ENCODE measurements at places on chromosomes 2 and 18.

DNA sequence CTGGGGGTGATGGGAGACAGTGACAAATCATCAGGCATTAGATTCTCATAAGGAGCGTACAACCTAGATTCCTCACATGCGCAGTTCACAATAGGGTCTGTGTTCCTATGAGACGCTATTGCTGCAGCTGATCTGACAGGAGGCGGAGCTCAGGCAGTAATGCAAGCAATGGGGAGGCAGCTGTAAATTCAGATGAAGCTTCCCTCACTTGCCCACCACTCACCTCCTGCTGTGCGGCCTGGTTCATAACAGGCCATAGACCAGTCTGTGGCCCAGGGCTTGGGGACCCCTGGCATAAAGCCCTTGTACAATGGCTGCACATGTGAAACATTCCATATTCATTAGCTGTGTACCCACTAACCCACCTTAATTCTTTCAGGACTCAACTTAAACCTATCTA, 18.0 kb downstream of the NMUR1 start:
- no peak for DNase-seq

GRCh38 chr2:8570637-8571036, 111.2 kb upstream of the ID2 start:
- DNase-seq: no peak

DNA sequence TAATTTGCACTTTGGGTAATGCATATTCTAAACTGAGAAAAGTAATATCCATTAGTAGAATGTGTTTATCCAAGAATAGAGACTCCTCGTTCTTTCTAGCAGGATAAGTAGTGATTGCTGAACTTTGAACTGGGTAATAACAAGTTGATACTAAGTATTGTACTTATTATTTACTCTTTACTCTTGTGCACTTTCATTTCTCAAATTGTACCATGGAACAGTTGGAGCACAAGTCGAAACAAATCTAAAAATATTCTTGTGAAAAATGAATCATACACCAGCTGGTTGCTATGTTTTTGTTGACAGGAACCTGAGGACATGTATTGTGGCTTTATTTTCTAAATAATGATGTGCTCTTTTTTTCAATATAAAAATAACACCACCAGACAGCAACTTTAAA, 111.9 kb downstream of the RGPD3 start:
- DNase-seq: no peak

DNA sequence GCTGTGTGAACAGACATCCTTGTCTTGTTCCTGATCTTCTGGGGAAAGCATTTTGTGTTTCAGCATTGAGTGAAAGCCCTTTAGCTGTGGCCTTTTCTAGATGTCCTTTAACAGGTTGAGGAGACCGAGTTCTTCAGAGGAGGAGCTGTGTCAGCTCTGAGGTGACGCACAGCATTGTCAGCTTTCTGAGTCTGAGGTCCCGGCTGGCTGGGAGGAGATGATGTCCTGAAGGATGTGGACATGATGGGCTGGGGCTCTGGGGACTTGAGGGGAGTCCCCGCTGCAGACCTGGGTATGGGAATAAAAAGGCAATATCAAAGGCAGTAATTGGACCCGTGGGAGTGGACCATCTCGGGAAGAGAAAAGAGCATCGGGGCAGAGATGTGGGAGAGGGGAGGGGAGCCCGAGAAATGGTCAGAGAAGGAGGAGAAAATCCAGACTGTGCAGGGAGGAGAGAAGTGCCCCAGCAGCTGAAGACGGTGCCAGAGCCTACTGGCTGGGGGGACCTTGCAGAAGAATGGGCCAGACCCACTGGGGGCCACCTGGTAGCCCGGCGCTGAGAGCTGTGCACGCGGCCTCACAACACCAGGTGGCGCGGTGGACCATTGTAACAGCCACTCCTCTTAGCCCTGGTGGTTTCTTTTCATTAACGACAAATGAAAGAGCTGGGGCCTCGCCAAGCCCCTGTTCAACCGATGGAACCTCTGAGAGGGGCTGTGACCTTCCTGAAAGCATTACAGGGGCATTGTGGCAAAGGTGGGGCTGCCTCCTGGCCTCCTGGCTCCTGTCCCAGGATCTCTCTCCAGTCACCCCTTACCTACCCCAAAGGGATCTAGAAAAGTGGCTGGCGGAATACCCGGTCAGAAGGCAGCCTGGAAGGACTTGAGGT, 61.6 kb downstream of the ST3GAL5 start:
- DNase-seq: no peak

GRCh38 chr2:12697617-12698016, 19.1 kb upstream of the TRIB2 start:
- no peak for DNase-seq

- peak; percentile 69 for DNase-seq
These were observed 81.5 kb downstream of the NRP2 start for GRCh38 chr2:205763708-205764211.

GRCh38 chr18:58695772-58696171, 24.5 kb downstream of the MALT1 start:
- no peak for DNase-seq

DNA sequence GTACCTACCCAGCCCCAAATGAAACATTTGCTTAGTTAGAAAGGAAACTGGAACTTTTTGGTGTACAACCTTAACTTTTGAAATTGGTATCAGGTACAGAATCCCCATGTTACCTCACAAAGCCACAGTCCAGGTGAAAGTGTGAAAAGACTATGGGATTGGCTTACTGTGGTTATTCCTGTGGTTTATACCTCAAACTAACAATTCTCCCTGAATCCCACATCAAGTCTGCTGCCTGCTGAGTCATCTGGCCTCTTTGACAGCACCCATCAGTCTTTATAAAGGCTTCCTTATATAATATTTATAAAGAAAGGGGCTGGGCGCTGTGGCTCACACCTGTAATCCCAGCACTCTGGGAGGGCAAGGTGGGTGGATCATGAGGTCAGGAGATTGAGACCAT, 164.6 kb downstream of the TMEM247 start:
- no peak for DNase-seq

DNA sequence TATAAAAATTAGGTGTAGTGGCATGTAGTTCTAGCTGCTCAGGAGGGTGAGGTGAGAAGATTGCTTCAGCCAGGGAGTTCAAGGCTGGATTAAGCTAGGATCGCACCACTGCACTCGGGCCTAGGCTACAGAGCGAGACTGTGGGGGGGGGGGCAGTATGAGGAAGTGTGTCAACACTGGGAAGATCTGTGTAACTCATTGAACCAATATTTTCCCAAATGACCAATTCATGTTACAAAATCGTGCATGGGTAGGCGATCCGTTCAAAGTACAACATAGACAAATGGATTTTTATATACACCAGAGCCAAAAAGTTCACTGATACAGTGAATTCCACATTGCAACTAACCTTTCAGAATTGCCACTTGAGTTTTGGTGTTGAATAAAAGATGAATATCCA, 8.1 kb downstream of the SMAD4 start:
- no peak for DNase-seq

DNA sequence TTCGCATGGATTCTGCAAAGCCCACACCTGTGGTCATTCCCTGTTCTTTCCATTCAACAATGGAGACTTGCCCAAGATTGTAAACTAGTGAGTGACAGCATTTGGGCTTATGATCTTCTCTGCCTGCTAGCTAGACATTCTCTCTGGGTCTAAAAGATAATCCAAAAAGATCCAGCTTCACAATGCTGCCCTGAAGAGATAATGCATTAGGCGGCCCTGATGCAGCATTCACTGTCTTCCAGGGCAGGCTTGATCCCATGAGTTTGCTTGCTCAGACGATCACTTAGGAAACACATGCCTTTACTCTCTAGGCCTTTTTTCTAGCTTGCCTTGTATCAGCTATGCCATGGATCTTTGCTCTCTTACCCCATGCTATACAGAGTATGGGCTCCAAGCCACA, 196.1 kb downstream of the SETBP1 start:
- DNase-seq: no peak

DNA sequence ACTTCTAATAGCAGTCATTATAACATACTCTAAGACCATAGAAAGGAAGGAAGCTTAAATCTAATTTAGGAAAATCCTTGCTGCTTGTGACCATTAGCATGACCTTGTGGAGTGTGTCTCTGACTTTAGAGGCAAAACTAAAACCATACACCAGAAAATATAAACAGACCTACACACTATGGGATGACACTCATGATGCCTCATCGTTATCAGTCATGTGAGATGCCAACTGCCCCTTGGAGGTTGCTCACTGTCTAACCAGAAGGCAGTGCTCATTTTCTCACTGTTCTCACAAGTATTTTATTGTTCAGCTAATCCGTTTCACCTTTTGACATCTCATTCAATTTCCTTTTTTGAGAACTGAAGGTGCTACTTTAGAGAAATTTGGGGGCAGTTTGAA, 376.9 kb downstream of the RND3 start:
- no peak for DNase-seq

DNA sequence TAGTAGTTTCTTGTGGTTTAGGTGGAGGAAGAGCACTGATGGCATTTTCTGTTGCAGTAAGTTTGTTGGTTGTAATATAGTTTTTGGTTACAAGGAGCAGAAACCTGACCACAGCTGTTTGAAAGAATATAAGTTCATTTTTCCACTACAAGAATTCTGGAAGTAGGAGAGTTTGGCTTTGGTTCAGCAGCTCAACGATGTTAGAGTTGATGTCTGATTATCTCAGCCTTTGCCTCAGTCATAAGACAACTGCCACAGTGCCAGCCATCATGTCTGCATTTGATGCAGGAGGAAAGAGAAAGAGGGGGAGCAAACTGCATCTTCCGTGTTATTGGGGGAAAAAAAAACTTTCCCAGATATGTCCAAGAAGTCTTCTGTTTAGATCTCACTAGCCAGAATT, 119.1 kb downstream of the LYPD1 start:
- no peak for DNase-seq

- DNase-seq: peak; percentile 33
These were observed 56.1 kb upstream of the SLC35G4 start for GRCh38 chr18:11553098-11553940.

DNA sequence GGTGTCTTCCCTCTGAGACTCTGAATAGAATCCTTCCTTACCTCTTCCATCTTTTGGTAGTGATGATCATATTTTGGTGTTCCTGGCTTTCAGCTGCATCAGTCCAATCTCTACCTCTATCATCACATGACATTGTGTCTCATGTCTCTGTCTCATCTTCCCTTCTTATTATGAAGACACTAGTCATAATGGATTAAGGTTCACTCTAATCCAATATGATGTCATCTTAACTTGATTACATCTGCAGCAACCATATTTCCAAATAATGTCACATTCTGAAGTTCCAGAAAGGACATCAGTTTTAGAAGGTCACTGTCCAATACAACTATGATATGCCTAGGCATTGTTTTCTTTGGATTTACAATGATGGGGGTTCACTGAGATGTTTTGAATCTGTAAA, 31.5 kb downstream of the CMPK2 start:
- DNase-seq: no peak

- no peak for DNase-seq
These were observed 317.2 kb upstream of the ID2 start for GRCh38 chr2:8364668-8365067.

- DNase-seq: no peak
These were observed 884.3 kb downstream of the ERBB4 start for GRCh38 chr2:211654211-211654780.
